ENCODE measurements at places on chromosomes 3 and 15.

DNA sequence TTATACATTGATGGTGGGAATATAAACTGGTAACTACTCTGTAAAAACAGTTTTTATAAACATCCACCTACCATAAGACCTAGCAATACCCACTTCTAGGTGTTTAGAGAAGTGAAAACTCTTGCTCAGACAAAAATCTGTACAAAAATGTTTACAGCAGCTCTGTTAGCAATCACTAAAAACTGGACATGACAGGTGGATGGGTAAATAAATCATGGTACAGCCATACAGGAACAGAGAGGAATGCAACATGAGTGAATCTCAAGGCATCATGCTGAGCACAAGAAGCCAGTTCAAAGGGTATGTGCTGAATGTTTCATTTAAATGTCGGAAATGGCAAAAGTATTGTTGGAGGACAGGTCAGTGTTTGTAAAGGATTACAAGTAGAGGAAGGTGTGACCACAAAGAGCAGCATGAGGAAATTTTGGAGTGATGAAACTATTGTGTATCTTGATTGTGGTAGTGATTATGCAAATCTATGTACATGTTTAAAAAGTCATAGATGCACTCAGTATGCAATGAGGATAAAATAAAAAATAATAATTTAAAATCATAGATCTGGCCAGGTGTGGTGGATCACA lies 2.8 kb upstream of the RNU5A-1 start:
- no peak for DNase-seq

- DNase-seq: no peak
These were observed 37.8 kb downstream of the LMCD1 start for GRCh38 chr3:8539419-8539818.

DNA sequence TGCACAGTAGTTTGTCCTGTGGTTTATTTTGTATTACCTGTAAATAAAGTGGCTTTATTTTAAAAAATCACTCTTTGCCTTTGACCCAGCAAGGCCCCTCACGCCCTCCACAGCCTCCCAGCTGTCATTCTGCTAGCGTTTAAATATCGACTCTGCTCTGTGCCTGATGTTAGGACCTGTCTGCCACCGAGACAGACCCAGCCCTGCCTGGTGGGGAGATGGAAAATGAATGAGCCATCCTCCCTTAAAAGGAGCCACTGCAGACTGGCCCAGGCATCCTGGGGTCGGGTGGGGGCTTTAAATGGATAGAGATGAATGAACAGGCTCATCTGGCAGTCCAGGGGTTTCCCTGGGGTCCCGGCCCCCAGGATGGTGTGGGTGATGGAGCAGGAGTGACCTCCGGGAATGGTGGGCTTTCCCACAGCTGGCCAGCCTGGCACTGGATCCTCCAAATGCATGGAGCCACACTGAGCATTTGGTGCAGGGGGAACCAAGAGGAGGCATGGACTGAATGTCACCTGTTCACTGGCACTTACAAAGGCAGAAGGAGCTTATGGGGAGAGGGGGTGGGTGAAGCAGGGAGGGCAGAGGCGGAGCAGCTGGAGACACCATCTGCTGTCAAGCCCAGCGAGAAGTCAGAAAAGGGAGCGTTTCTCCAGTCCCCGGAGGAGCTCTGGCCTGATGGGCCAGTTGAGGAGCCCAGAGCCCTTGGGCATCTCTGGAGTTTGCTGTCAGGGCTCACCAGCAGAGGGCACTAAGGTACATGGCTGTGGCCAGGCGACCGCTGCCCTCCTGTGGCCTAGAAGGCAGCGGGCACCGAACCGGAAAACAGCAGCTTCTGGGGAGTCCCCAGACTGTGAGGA lies 11.9 kb downstream of the GRM2 start:
- DNase-seq: peak; percentile 67

DNA sequence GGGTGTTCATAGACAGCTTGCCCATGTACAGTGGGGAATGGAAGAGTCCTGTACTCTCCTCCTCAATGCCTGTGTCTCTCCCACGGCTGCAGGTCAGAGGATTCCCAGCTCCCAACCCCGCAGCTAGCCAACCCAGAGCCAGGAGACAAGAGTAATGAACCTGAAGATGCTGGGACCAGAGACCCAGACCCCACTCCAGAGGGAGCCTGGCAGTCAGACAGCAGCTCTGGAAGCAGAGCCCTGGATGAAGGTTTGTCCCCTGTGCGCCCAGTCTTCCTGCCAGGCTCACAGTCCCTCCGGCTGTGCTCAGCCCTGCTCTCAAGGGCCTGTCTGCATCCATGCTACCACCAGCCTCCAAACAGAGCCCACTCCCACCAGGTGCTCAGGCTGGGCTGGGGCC lies 29.5 kb downstream of the EFCC1 start:
- DNase-seq: no peak

GRCh38 chr3:177382944-177383343 lies 185.7 kb upstream of the TBL1XR1 start:
- DNase-seq: no peak

DNA sequence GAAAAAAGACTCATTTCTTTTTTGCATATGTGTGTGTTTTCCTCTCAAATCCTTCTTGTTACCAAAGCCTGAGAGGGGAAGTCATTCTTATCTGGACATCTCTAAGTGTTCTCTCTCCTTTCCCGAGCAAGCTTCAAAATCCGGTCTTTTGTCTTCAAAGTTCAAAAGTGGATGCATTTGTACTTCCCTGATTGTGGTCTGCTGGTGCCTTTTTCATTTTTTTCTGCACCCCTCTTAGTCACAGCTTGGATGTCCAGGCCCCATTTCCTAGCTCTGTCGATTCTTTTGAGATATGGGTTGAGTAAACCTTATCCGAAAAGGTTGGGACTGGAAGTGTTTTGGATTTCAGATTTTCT lies 34.8 kb downstream of the EHD4 start:
- DNase-seq: no peak

DNA sequence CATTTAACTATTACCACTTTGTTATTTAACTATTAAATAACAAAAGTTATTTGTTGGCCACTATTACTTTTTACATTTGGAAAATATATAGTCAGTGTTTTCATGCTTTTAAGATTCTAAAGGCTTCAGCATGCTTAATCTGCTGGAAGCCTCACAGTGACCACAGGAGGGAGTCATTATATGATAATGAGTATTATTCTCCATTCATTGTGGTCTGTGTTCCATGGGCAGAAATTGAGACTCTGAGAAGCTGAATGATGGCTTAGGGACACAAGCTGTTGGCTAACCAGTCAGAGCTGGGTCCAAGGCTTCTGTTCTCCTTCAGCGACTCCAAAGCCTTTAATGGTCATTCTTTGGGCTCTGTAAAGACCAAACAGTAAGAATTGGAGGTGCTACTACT lies 64.7 kb downstream of the BFSP2 start:
- no peak for DNase-seq

- peak; percentile 27 for DNase-seq
These were observed at the start of gene TMOD2 for GRCh38 chr15:51750792-51751696. Gene TMOD2 (plus strand): TSS chr15:51751597. CDS start chr15:51766442, 14,845 bp downstream.

DNA sequence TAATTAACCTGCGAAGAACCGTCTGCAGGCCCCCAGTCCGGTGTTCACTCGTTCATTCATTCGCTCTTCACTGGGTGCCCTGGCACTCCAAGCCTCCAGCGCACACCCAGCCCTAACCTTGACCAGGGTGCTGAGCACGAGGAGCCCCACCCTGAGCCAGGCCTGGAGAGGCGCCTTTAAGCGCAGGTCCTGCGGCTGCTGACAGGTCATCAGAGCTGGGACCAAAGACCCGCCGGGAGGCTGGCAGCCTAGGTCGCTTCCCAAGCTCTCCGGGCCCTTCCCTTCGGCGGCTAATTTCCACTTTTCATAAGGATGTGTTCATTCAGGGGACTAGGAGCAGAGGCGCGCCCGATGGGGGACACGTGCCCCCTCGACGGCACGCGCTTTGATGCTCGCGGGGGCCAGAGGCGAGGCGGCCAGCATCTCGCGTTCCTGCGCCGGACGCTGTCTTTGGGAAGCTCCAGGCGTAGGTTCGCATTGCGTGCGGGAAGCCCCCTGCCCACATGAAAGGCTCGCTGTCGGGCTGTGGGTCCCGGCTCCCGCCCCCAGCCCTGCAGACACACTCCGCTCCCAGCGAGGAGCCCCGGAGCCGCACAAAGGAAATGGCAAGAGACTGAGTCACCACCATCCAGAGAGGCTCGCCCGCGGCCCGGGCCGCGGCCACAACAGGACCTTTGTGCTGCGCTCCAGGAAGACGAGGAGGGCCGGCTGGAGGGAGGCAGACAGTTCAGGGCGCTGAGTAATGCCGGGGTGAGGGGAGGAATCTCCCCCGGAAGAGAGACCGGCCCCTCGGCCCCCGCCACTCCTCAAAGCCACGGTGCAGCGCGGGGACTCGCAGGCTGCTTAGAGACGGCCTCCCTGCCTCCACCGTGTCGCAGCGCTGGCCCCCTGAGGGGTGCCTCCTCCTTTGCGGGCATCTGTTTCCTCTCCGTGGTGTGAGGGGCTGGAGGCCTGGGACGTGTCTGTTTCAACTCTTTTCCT lies 266.4 kb upstream of the HES1 start:
- peak; percentile 81 for DNase-seq

DNA sequence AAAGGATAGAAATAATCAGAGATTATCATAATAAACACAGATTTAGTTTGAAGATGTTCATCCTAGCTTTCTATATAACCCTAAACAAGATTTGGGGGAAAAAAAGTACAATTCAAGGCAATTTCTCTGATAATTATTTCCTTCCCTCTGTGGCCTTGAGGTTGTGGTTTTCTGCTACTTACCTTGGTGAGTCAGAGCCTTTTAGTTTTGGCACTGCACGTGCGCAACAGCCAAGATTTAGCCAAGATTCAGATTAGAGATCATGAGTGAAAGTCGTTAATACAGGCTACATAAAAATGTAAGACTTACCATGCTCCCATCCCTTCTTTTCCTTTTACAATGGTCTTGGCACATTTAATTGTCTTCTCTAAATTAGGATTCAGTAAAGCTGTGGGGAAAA lies 6.7 kb downstream of the LYZL4 start:
- DNase-seq: no peak

DNA sequence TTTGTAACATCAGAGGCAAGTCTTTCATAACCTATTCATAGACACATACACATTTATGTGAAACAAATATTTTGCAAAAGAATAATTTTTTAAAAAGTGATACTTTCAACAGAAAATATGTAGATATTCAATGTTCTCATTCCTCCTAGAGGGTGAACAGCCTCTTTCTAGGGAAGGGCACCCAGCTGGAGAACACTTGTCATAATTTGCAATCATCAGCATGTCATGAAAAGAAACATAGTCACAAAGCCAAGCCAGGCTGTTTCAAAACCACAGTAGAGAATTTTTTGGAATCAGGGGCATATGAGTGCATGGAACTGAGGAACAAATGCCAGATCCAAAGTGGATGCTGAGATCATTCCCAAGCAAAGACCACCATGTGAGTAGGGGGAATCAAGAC lies 406.9 kb upstream of the ADAMTS9 start:
- DNase-seq: no peak

- DNase-seq: no peak
These were observed 29.1 kb downstream of the SCG5 start for GRCh38 chr15:32670623-32671022.

- no peak for DNase-seq
These were observed 50.6 kb upstream of the TBC1D23 start for GRCh38 chr3:100209948-100210771.

- no peak for DNase-seq
These were observed 13.6 kb downstream of the GLDN start for GRCh38 chr15:51355096-51355495.

DNA sequence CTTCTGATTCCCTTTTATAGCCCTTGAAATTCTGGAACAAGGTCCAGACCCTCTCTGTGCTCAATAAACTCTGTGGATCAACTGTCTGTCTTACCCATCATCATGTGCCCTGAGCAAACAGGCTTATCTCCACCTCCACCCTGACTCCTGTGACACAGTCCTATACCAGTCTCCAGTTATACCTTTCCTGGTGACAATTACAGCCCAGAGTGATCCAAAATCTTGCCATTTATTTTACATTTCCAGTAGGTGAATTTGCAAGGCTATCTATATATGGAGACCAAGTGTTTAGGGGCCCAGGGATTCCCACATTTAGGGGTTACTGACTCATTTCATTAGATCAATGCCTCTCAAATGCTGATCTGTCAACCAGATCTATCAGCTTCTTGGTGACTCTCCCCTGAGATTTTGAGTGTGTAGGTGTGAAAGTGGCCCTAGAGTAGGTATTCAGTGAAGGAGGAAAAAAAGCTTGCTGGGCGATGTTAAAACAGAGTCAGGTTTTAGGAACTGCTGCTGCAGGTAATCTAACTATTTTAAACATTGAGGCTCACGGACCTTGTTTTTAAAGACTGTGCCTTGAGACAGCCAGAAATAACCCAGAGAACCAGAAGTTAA lies 229.6 kb upstream of the WNT5A start:
- no peak for DNase-seq

DNA sequence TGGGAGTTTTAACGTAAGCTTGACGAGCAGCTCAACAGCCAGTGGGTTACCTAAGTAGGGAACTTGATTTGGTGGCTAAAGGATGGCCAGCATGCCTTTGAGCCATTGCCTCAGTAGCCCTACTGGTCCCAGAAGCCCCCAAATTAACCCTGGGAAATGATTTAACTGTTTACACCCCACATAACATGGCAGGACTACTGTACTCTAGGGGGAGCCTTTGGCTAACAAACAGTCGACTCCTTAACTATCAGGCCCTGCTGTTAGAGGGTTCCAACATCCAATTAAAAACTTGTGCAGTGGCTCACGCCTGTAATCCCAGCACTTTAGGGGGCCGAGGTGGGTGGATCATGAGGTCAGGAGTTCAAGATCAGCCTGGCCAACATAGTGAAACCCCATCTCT lies 9.4 kb upstream of the SMCO1 start:
- no peak for DNase-seq

DNA sequence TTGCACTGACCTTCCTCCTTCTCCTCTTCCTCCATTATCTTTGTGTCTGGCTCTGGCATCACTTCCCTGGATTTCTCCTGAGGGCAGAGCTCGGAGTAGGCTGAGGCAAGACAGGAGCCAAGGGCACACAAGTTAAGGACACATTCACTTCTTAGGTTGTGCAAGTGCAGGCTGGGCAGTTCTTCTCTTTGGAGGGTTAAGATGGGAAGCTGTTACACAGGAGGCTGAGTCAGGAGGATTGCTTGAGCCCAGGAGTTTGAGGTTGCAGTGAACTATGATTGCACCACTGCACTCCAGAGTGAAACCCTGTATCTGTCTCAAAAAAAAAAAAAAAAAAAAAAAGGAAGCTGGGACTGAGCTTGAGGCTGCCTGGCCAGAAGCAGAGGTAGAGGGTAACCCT lies 176.2 kb upstream of the ANKRD28 start:
- no peak for DNase-seq

DNA sequence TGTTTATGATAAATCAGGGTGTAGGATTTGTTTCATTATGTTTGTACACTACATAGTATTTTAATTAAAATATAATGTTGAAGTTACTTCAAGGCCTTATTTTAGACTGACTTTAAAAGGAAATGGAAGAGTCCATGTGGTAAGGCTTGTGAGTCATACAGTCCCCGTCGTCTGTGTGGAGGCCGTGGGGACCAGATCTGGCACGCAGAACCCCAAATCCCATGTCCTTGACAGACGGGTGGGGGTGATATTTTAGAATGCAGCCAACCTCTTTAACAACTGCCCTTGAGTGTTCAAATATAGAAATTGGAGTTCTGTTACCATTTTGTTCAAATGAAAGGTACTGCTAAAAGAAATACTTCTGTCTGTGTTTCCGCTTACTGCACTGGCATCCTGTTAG lies 35.8 kb downstream of the ABHD17C start:
- no peak for DNase-seq

All from HTR-8/SVneo (cell line).